ENCODE measurements at places on chromosomes 7 and 10. TPM values are rescaled to one million over a fixed set of nuclear protein-coding genes. Genes with fewer than 3 reads are reported as not detected.

Gene SLC26A4
- not detected for total RNA-seq

Gene TMEM196
- total RNA-seq: not detected

Gene PLAU
- total RNA-seq: 9.7 TPM

Gene HPSE2
- not detected for total RNA-seq

Gene TRDMT1
- total RNA-seq: 24.5 TPM

Gene CLDN4
- 0.10 TPM for total RNA-seq

Gene GPR141
- total RNA-seq: 3.8 TPM

Gene PAPOLB
- not detected for total RNA-seq

Gene OR2F1
- under 0.01 TPM for total RNA-seq

Gene AGR2
- total RNA-seq: not detected

Gene PSD
- total RNA-seq: 4.1 TPM

Gene SMO
- 0.10 TPM for total RNA-seq

Gene RELN
- under 0.01 TPM for total RNA-seq

Gene C10orf90
- total RNA-seq: not detected
